ENCODE measurements at places on chromosomes 5 and 9. TPM values are rescaled to one million over a fixed set of nuclear protein-coding genes. Genes with fewer than 3 reads are reported as not detected.
A peak's percentile ranks its signal among the peaks of the same experiment; 100 is the strongest.

COL23A1 gene
- not detected for total RNA-seq

ZFYVE16 gene
- total RNA-seq: 36.8 TPM

DNA sequence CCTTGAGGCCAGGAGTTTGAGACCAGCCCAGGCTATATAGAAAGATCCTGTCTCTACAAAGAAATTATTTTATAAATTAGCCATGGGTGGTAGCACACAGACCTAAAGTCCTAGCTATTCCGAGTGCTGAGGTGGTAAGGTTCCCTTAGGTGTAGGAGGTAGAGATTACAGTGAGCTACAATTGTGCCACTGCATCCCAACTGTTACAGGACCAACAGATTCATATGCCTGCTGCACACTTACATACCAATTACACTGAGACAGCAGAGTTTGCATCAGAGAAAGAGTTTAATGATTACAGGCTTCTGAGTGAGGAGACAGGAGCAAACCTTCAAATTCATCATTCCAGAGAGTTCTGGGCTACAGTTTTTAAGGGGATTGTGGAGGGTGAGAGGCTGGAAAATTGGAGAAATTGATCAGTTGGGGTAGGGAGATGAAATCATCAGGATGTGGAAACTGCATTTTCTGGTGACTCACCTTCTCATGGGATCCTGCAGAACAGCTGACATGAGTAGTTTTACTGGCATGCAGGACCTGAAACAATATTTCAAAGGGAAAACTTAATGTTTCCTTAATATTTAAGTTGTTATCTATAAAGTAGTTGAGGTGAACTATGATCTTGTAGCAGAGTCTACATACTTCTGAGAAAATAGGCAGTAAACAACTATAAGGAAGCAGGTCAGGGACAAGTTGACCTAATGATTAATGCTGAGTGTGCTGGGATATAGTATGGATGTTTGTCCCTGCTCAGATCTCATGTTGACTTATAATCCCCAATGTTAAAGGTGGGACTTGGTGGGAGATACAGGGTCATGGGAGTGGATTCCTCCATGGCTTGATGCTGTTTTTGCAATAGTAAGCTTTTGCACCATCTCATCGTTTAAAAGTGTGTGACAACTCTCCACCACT, 54.7 kb downstream of the ANXA2R start:
- H3K27ac ChIP-seq: peak overlapping the region; percentile 95
- no peak overlapping the region for H3K4me3 ChIP-seq
- H3K4me1 ChIP-seq: peaks cover 64% of the 10 kb centered on the region
- peak; percentile 82 for DNase-seq

GRCh38 chr5:160369990-160370712, at the start of gene C1QTNF2:
C1QTNF2 (minus strand) TSS chr5:160370626; CDS start chr5:160355011, 15,615 bp downstream.
- peaks cover 7% of the 10 kb centered on the region for H3K4me1 ChIP-seq
- H3K27me3 ChIP-seq: peaks cover 50% of the 10 kb centered on the region
- H3K36me3 ChIP-seq: no peaks in the 10 kb centered on the region

GRCh38 chr9:91867740-91868139, 82.3 kb downstream of the ROR2 start:
- no peak overlapping the region for H3K27ac ChIP-seq
- H3K4me3 ChIP-seq: no peak overlapping the region
- no peaks in the 10 kb centered on the region for H3K36me3 ChIP-seq
- DNase-seq: no peak
- H3K27me3 ChIP-seq: no peaks in the 10 kb centered on the region

DNA sequence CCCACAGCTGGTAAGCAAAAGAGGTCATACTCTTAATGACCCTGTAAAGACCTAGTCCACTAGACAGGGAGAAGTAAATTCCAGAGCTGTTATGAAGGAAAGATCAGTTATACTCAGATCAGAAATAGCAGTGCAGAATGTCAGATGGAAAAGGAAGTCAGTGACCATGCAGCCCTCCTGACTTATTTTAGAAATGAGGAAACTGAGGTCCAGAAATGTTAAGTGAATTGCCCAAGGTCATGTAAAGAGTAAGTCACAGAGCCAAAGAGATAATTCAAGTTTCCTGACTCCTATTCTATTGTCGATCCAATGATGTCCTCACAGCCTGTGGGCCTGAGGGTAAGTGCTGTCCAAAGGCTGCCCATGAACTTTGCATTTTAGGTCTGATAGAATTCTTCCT, 214.9 kb upstream of the IL12B start:
- H3K27ac ChIP-seq: no peak overlapping the region
- H3K4me3 ChIP-seq: no peak overlapping the region
- no peaks in the 10 kb centered on the region for H3K4me1 ChIP-seq
- DNase-seq: no peak
- no peaks in the 10 kb centered on the region for H3K27me3 ChIP-seq
- no peaks in the 10 kb centered on the region for H3K36me3 ChIP-seq

- no peak overlapping the region for H3K27ac ChIP-seq
- H3K4me1 ChIP-seq: peaks cover 33% of the 10 kb centered on the region
- DNase-seq: no peak
- no peak overlapping the region for H3K4me3 ChIP-seq
- H3K36me3 ChIP-seq: no peaks in the 10 kb centered on the region
- no peaks in the 10 kb centered on the region for H3K27me3 ChIP-seq
Measured at GRCh38 chr9:32382565-32383320, 1.7 kb upstream of the ACO1 start.

GRCh38 chr5:179242676-179243075, 102.6 kb downstream of the ADAMTS2 start:
- H3K4me1 ChIP-seq: no peaks in the 10 kb centered on the region
- no peak for DNase-seq
- no peaks in the 10 kb centered on the region for H3K36me3 ChIP-seq
- no peaks in the 10 kb centered on the region for H3K27me3 ChIP-seq
- no peak overlapping the region for H3K27ac ChIP-seq

DNA sequence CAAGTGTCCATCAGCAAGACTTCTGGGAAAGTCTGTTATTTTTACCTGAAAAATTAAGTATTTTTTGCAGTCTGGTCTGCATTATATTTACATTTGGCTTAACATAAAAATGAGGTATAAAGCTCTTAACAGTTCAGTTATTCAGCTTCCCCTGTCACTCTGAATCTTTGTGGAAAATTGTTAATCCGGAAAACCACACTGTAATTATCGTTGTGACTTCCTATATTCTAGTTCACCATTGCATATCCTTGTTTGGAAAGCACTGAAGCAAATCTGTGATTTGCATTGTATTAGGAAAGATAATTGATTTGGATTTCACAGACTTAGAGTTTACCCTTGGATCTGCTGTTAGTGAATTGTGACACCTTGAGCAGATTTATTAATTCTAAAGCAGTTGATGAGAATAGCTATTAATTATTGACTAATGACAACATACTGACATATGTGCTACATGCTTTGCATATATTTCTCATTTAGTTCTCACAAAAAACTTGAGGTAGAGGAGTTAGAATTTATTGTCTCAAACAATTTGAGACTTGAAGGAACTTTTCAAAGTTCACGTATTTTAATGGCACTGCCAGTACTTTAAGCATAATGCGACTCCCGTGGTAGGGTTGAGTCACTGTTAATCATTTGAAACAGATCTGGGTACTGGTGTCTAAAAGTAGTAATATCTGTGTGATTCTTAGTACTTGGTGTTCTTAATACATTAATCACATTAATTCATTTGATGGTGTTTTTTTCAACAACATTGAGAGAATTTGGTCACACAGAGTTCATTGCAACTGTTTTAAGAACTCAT, 71.8 kb upstream of the LRRC70 start:
- no peak for DNase-seq
- no peaks in the 10 kb centered on the region for H3K4me1 ChIP-seq
- no peaks in the 10 kb centered on the region for H3K36me3 ChIP-seq
- H3K27me3 ChIP-seq: no peaks in the 10 kb centered on the region

DNA sequence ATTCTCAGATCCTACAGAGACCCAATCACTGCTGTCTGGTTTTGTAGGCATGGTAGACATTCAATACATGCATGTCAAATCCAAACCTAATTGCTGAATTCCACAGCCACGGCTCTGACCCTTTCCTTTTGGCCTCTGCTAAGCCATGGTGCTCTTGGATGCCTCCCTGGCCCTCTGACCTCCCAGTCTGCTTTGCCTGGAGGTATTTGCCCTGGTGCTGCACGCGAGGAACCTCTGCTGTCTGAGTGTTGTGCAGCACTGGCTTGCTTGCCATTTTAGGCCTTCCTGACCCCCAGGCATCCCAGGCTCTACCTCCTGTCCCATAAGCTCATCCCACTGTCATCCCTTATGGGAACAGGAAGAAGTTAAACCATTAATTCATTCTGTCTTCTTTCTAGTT, 60.9 kb downstream of the DOCK2 start:
- H3K36me3 ChIP-seq: no peaks in the 10 kb centered on the region
- H3K4me1 ChIP-seq: peaks cover 34% of the 10 kb centered on the region
- no peak overlapping the region for H3K4me3 ChIP-seq
- DNase-seq: no peak
- no peaks in the 10 kb centered on the region for H3K27me3 ChIP-seq

All from endothelial cell of umbilical vein (primary cell).